NAMALWA (cell line): ENCODE measurements at places on chromosomes 16 and 17.

GRCh38 chr16:30395155-30395991, at the start of gene ZNF48:
Gene ZNF48 (plus strand): TSS chr16:30395420. CDS start chr16:30395795, 375 bp downstream.
- peak; percentile 67 for DNase-seq

DNA sequence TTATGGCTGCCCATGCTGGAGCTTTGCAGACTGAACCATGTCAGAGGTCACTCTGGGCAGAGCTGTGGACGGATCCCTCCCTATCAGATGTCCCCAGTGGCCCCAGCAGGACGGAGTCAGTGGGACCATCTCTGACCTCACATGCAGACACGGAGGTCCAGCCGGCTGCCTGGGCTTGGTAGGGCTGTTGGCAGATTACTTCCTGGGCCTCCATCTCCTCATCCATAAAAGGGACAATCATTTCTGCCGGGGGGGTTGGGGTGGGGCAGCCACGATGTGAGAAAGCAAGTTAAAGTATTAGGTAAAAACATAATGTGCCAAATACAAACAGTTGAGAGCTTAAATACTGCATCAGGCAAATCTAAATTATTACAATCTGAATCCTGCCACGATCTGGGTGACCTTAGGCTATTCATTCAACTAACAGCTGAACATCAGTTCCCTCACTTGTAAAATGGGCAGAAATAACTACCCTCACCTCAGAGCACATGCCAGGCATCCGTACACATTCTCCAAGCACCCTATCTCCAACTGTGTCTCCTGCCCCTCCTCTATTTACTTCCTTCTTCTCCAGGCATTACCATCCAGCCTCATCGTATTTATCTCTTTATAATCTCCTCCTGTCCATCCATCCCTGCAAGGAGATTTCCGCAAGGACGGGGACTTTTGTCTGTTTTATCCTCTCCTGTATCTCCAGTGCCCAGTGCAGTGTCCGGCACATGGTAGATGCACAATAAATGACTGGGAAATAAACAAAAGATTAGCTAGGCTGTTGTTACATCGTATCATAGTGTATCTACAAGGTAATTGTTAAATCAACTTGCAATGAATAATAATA, 192.3 kb upstream of the FOXF1 start:
- DNase-seq = no peak

- no peak for DNase-seq
Measured at GRCh38 chr17:7019367-7019766, 3.5 kb upstream of the BCL6B start.

DNA sequence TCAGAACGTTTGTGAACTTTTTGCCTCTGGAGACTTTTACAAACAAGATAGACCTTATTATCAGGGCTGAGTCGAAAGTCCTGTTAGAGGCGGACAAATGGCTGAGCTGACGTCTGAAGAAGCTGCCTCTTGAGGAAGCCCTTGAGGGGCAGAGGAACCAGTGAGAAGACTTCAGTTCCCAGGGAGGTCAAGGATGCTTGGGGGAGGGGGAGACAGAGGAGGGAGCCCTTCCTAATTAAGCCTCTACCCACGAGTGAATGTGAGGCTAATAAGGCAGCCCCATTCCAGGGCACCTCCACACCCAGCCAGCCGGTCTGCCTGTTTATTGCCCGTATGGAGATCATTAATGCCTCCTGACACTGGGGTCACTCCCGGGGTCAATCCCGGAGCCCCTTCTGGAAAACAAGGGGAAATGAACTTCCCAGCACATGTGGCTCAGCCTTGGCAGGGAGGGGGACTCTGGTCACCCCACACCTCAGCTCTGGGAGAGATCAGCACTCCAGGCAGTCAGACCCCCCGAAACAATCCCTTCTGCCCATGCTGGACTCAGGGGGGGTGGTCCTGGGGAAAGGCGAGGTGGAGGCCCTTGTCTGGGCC, 9.2 kb upstream of the TBX4 start:
- DNase-seq = no peak

- DNase-seq = no peak
Measured at GRCh38 chr16:86026916-86027315, 128.0 kb downstream of the IRF8 start.

DNA sequence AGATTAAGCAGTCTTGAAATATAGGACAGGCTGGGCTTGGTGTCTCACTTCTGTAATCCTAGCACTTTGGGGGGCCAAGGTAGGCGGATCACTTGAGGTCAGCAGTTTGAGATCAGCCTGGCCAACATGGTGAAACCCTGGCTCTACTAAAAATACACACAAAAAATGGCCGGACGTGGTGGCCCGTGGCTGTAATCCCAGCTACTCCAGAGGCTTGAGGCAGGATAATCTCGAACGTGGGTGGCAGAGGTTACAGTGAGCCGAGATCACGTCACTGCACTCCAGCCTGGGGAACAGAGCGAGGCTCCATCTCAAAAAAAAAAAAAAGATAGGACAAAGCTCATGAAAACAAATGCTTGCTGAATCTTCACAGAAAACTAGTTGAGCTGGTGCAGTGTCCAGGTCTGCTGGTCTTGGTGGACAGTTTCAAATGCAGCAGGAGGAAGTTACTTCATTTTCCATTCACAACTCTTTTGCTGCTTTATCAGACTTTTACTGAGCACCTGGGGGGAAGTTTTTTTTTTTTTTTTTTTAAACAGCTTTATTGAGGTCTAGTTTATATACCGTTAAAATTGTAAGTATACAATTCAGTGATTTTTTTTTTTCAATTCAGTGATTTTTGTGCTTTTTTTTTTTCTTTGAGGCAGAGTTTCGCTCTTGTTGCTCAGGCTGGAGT, 45.2 kb downstream of the SNX29 start:
- no peak for DNase-seq

DNA sequence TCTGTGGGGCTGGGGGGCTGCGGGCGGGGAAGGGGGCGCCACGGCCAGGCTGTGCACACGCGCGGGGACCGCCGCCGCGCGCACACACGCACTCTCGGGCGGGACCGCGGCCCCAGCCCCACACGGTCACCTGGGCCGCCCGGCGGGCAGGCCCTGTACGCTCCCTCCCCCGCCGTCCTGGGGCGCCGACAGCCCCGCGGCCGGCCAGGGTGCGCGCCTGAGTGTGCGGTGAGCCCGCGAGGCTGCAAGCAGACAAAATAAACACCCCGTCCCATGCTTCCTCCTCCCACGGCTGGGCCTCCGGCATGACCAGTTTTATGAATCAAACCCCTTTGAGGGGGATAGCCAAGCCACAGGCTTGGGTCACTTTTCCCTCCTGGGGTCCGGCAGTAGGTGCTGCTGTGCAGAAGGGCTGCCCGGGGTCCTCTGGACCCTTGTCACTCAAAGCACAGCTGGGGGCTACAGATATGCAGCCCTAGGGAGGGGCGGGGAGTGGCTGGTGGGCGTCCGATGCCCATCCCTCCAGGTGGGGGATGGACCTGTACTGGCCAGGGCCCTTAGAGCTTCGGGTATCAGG, 441 bp downstream of the VASN start:
- no peak for DNase-seq

GRCh38 chr16:89150090-89150835, 21.3 kb upstream of the CDH15 start:
- no peak for DNase-seq

- DNase-seq = no peak
Measured at GRCh38 chr17:71937914-71938313, 182.9 kb upstream of the SOX9 start.

DNA sequence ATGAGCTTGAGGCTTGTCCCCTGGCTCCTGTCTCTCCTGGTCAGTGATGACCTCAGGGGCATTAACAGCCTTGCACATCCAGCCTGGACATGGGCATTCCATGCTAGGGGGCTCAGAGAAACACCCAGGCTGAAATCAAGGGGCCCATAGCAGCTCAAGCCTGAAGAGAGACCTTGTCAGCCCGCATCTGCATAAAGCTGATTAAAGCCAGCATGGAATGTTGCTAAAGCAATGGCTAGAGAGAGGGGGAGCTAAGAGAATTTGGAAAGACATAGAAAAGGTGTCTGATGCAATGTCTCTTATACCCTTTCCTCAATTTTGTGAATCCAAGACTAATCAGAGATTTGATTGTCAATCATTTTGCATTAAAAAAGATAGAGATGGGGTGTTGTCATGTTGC, 51.4 kb upstream of the WSCD1 start:
- DNase-seq = no peak

- DNase-seq = peak; percentile 44
Measured at GRCh38 chr17:7307686-7308624, 527 bp downstream of the EIF5A start.

DNA sequence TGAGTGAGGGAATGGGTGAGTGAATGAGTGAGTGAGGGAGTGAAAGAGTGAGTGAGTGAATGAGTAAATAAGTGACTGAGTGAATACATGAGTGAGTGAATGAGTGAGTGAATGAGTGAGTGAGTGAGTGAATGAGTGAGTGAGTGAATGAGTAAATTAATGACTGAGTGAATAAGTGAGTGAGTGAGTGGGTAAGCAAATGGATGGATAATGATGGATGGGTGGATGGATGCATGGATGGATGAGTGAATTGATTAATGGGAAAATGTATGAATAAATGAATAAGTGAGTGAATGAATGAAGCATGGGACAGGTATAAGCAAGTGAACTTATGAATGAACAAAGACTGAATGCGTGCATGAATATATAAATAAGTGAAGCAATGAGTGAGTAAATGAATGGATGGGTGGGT, 25.4 kb downstream of the TMEM114 start:
- no peak for DNase-seq

- no peak for DNase-seq
Measured at GRCh38 chr17:72432881-72433280, 312.1 kb downstream of the SOX9 start.

GRCh38 chr16:68719993-68720489, 17.1 kb upstream of the CDH1 start:
- DNase-seq = peak; percentile 19

- no peak for DNase-seq
Measured at GRCh38 chr16:11699234-11699894, 31.1 kb downstream of the SNN start.

- peak; percentile 94 for DNase-seq
Measured at GRCh38 chr17:63140255-63140654, 174.2 kb downstream of the TANC2 start.

DNA sequence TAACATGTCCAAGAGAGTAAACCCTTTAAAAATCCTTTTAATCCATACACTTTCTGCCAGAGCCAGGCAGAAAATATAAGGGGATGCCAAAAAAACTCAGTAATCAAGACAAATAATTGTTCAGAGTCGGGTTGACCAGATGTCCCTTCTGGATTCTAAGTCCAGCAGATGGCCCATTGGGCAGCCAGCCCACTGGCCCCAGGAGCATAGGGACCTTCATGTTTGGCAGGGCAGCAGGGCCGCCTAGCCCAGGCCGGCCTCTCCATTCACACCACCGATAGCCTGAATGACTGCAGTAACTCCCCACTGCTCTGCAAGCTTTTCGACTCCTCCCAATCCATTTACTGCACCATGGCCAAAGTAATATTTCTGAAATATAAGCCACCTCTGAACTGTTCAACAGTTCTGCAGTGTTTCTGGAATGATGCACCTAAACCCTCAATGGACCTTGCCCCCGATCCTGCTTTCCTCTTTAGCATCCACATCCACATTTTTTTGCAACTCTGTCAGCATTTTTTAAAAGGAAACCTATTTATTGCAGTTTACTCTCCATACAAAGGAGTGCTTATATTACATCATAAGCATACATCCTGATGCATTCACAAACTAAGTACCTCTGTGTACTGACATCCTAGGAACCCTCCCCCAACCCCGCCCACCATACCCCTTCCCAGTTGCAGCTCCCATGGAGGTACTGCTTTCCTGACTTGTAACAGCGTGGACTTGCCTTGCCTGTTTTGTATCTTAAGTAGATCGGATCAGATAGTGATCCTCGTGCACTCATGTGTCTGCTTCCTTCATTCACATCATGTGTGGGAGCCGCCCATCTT, 46.4 kb downstream of the LDHD start:
- DNase-seq = no peak

GRCh38 chr16:75264999-75265910, 13.8 kb upstream of the BCAR1 start:
- no peak for DNase-seq

GRCh38 chr17:8438441-8438840, 2.8 kb downstream of the NDEL1 start:
- DNase-seq = no peak

- no peak for DNase-seq
Measured at GRCh38 chr17:67238991-67239390, 6.0 kb downstream of the HELZ start.

GRCh38 chr16:1858189-1858865, 13.6 kb downstream of the MEIOB start:
- no peak for DNase-seq

- DNase-seq = no peak
Measured at GRCh38 chr17:64496348-64496785, 487 bp downstream of the POLG2 start.

DNA sequence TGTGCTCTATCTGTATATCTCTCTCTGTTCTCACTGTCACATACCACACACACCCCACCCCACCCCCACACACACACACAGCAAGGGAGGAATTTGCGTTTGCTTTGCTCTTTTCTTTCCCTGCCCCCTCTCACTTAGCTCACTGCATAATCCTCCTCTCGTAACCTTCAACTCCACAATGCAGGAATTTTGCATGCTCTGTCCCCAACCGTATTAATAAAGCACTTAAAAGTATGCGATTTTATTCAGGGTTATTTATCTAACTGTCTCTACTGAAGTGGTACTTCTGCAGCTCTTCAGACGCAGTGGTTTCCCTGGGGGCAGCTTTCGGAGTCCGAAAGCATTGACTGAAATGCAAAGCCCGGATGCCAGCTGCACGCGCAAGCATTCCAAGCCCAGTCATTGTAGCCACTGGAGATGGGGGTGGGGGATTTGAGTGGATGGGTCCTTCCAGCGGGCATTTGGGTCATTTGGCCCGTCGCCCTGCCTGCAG, 105.4 kb upstream of the RBFOX1 start:
- no peak for DNase-seq

DNA sequence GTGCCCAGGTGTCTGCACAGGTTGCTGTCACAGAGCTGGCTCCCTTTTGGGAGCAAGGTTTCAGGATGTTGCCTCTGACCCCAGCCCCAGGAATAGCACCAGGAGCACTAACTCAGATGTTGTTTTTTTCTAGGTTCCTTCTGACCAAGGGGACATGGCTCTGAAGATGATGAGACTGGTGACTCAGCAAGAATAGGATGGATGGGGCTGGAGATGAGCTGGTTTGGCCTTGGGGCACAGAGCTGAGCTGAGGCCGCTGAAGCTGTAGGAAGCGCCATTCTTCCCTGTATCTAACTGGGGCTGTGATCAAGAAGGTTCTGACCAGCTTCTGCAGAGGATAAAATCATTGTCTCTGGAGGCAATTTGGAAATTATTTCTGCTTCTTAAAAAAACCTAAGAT, 28.1 kb downstream of the SCPEP1 start:
- DNase-seq = peak; percentile 33

- DNase-seq = no peak
Measured at GRCh38 chr16:53519417-53520091, 16.5 kb upstream of the AKTIP start.

- DNase-seq = no peak
Measured at GRCh38 chr17:68383443-68384321, 73.6 kb downstream of the WIPI1 start.

GRCh38 chr17:80092959-80093358, 8.4 kb upstream of the GAA start:
- no peak for DNase-seq

DNA sequence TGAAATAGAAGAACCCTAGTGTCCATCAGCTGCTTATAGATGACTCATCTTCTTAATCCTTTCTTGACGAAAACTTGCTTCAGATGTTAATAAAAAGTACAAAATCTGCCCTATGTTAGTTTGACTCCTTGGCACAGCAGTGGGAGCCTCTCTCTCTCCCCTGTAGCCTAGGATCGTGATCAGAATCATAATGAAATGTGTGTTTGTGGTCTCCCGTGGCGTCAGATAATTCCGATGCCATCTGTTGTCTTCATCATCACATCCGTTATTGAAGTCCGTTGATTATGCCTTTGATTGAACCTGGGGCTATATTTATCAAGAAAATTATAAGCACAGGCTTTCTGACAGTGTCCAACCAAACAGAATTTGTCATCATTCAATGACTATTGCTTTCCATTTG, 102.5 kb downstream of the BMERB1 start:
- no peak for DNase-seq
